ENCODE measurements at places on chromosomes 12 and 14.

GRCh38 chr14:92040431-92041051 lies 682 bp upstream of the TRIP11 start:
- no peak for DNase-seq

GRCh38 chr14:85701763-85702162 lies 171.8 kb downstream of the FLRT2 start:
- no peak for DNase-seq

- DNase-seq, result no peak
These were observed 1.9 kb downstream of the FAM181A start for GRCh38 chr14:93929048-93929535.

DNA sequence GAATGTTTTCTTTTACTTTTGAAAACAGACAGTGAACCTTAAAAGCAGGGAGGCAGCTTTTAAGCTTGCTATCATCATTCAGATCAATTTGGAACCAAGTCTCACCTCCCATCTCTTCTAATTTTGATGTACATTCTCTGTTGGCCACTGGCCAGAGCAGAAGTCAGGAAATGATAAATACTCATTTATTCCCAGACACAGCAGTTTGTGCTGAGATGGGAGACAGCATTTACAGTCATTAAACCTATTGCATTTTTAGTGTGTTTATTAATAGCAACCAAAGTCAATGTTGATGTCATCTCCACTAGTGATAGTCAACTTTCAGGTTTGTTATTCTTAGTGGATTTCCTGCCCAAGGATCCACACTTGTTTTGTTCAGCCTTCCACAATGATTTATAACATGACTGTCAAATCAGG lies 320.0 kb upstream of the ATP2B1 start:
- DNase-seq, result no peak

GRCh38 chr14:33567023-33567728 lies 383.7 kb downstream of the EGLN3 start:
- DNase-seq, result no peak

GRCh38 chr12:131897875-131898274 lies 3.5 kb downstream of the ULK1 start:
- DNase-seq, result no peak

DNA sequence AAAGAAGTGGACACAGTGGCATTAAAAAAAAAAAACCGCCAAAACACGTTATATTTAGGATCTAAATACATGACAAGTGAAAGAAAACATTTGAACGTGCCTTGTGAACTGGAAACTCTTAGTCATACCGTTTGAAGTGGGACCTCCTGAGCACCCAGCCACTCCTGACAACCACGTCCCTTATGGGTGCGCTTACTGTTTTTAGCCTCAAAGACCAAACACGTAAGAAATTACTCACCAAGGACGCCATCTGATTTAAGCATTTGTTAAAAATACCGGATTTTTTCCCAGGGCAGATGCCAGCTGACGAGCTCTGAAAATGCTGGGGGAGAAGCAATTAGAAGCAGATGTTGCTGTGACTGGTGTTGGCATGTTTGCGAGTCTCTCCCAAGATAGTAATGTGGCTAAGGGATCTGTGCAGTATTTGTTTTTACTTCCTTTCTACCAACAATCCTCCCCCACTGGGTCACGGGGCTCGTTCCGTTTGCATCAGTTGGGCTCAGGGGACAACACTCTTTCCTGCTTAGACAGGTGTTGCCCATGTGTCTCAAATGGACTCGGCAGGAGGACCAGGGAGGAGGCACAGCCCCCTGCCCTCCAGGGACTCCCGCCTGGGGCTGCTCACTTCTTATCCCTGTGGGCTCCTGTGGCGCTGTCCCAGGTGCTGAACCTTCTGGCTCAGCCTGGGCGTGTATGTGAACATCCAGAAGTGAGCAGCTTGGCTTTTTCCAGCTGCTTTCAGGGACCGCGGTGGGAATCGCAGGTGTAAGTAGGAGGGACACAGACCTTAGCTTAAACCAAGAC lies 101.0 kb downstream of the BEGAIN start:
- DNase-seq, result peak; percentile 44

DNA sequence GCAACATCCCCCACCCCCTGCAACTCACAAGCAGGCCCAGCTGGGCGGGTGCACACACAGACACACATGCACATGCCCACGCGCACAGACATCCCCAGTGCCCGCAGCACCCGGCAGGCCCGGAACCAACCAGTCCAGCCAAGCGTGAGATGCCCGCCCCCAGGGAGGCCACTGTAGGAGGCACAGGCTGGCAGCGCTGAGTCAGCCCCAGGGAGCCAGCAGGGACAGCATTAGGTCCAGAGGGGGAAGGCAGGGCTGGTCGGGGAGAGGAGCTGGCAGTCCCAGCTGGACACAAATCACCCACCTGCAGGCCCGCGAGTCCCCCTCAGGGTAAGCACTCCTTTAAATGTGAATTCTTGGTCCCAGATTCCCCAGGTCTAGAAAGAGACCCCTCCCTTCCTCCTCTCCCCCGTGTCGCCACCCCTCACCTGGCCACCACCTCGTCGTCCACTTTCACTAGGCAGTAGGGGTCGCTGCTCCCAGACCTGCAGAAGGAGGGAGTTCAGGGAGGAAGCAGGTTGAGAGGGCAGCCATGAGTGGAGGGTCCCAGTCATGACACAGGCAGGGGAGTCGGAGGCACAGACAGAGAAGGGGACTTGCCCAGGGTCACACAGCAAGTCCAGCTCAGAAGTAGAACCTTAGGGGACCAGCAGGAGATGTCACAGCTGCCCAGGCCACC lies 5.0 kb downstream of the RASAL1 start:
- DNase-seq, result no peak

DNA sequence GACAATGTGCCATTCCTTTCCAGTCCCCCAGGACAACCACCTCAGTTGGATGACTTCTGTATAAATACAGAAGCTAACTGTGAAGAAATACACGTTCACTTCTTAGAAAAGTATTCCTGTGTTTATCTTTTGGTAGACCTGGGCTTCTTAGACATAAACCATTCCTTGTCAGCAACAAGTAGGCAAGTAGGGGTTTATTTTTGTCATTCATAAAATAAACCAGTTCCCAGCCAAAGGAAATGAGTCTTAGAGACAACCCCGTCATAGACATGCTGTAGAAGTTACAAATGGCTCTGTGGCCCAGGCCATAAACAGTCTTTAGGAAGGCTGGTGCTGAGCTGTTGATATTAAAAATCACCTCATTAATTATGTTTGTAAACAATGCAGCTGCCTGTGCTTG lies 243.2 kb downstream of the SPTSSA start:
- no peak for DNase-seq

DNA sequence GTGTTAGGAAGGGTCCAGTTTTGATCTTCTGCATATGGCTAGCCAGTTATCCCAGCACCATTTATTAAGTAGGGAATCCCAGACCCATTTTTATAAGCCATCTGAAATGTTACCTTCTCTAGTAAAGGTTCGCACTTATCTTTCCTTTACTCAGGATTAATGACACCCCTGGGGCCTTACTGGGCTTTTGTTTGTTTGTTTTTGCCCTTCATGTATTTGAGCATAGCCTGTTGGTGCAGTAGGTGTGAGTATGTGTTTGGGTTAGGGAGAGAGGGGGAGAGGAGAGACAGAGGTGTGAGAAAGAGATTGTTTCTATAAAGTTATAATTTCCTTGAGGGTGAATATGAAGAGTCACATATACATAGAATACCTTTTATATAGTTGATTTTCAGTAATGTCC lies 96.9 kb downstream of the AKAP6 start:
- DNase-seq, result no peak
